ENCODE measurements at places on chromosomes 13 and 19. TPM values are rescaled to one million over a fixed set of nuclear protein-coding genes. Genes with fewer than 3 reads are reported as not detected.
A peak's percentile ranks its signal among the peaks of the same experiment; 100 is the strongest.

Gene RNF17
- not detected for total RNA-seq

Gene TJP3
- total RNA-seq: not detected

Gene SWSAP1
- total RNA-seq: 0.48 TPM

Gene EBPL
- total RNA-seq: 29.4 TPM

Gene KCNC3
- total RNA-seq: 0.48 TPM

Gene PLIN5
- total RNA-seq: 0.72 TPM

Gene KLF1
- 3.1 TPM for total RNA-seq

Gene EEF1AKMT1
- total RNA-seq: 20.9 TPM

- DNase-seq: no peak
These were observed 459.4 kb upstream of the PCDH20 start for GRCh38 chr13:61874970-61875579.

DNA sequence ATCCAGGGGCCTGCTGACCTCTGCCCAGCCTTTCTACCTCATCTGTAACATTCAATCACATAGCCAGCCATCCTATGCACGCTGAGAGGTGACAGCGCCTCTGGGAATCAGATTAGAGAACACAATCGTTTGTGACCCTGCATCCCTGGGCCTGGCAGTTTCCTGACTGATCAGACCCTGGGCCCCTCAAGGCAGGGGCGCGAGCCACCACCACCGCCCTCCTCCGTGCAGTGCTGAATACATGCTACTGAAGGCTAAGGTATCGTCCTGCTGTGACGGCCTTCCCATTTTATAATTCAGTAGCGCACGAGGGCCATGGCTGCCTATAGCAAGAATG, 1.3 kb downstream of the TMTC4 start:
- DNase-seq: no peak

DNA sequence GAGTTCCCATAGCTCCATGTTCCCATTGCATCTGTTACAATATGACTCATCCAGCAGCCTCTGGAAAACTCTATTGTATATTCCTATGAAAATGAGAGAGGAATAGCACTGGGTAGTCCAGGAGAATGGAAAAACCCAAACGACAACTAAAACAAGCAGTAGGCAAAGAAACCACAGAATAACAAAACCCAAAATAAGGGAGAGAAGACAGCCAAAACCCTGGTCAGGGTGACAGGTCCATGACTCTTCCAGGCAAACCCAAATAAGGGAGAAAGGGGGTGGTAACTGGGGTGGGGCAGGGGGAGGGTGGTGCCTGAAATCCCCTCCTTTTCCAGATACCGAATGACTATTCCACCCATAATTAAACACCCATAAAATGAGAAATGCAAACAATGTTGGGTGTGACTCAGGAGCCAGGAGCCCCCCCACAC, 4.0 kb upstream of the ZNF8 start:
- DNase-seq: no peak

- DNase-seq: peak; percentile 89
These were observed at the start of gene IZUMO1 for GRCh38 chr19:48746738-48747575. TSS of gene IZUMO1 (minus strand) at chr19:48746909. CDS start at chr19:48745859, 1,050 bp downstream.

- DNase-seq: no peak
These were observed 277.6 kb downstream of the SLITRK6 start for GRCh38 chr13:85521657-85522056.

GRCh38 chr19:1270213-1270853, 1.2 kb downstream of the CIRBP start:
- DNase-seq: no peak

GRCh38 chr19:16069813-16070365, 6.4 kb upstream of the TPM4 start:
- no peak for DNase-seq

DNA sequence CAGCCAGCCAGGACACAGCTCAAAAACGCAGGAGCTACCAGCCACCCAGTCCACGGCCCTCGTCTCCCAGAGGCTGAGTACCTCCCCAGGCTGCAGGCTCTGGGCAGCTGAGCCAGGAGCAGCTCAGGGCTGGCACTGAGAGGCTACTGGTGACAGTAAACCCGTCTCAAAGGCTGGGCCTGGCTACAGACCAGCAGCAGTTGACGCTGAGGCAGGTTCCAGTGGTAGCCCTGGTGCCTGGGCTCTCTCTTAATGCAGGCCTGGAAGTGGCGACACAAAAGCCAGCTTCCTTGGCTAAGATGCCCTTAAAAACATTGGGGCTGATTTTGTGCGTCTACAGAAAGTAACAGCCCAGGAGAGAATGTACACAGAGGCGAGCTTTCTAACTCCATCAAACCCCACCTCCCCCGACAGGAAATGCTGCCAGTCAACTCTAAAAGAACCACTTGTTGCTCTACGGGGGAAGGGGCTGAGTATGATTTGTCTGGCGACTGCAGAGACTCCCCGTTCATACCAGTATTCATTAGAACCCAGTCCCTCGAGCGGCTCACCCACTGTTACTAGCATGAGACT, 126.3 kb downstream of the STK24 start:
- no peak for DNase-seq

DNA sequence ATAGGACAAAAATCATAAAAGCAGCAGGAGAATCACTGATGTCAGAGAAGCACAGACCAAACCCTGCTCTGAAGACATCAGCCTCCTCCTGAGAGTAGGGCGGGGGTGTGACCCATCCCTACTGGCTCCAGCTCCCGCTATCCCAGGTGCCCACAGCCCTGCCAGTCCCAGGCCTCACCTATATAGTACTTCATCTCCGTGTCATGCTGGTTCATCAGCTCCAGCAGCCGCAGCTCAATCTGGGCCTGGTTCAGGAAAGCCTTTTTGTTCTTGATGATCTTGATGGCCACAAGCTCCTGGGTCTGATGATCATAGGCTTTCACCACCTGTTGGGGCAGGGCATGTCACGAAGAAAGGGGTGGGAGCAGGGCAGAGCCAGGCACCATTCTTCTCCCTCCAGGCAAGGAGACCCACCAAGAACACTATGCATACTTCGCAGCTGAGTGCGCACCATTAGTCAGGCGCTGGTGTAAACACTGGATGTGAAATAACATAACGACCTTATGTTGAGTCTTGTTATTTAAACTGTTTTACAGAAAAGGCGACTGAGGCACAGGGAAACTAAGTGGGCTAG, 4.2 kb downstream of the DYRK1B start:
- no peak for DNase-seq

DNA sequence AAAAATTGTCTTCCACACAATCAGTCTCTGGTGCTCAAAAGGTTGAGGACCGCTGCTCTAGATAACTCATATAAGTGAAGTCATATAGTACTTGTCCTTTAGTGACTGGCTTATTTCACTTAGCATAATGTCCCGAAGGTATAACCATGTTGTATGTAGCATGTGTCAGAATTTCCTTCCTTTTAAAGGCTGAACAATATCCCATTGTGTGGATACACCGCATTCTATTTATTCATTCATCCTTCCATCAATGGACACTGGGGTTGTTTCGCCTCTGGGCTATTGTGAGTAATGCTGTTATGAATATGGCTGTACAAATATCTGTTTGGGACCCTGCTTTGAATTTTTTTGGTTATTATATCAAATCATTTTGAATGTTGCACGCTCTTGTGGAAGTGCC, 4.6 kb upstream of the LYPD5 start:
- DNase-seq: no peak

GRCh38 chr19:2186071-2186846, 22.5 kb downstream of the DOT1L start:
- DNase-seq: peak; percentile 97

DNA sequence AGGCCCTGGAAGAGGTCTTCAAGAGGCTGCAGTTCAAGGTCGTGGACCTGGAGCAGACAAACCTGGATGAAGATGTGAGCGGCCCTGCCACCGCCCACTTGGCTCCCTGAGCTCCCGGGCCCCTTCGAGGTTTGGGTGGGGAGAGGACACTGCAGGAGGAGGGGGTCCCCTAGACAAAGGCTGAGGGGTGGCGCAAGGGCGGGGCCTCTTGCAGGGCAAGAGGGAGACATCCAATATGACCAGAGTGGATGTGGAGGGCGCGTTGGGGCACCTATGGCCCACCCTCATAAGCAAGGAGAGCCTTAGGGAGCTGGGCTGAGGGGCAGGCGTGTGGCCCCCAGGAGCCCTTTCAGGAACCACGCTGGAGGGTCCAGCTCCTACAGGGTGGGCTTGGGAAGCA, 20.2 kb downstream of the NKPD1 start:
- DNase-seq: no peak
